IPS DF 6.9 (cell line): ENCODE measurements at places on chromosomes 12 and 14.

- no peak overlapping the region for H3K4me3 ChIP-seq
- no peaks in the 10 kb centered on the region for H3K27me3 ChIP-seq
- DNase-seq = no peak
- H3K4me1 ChIP-seq = no peaks in the 10 kb centered on the region
Observed at GRCh38 chr12:125503128-125503527, 437.9 kb downstream of the AACS start.

- no peaks in the 10 kb centered on the region for H3K27me3 ChIP-seq
- no peaks in the 10 kb centered on the region; the same call in 1 of the 2 replicates for H3K4me1 ChIP-seq
- H3K27ac ChIP-seq = no peak overlapping the region
- H3K36me3 ChIP-seq = no peaks in the 10 kb centered on the region
- DNase-seq = no peak
Observed at GRCh38 chr12:26769611-26770010, 63.4 kb downstream of the ITPR2 start.

- H3K27ac ChIP-seq = no peak overlapping the region
- peaks cover 32% of the 10 kb centered on the region for H3K36me3 ChIP-seq
- no peak overlapping the region for H3K4me3 ChIP-seq
- no peak for DNase-seq
Observed at GRCh38 chr14:100294963-100295330, 11.3 kb downstream of the SLC25A29 start.

DNA sequence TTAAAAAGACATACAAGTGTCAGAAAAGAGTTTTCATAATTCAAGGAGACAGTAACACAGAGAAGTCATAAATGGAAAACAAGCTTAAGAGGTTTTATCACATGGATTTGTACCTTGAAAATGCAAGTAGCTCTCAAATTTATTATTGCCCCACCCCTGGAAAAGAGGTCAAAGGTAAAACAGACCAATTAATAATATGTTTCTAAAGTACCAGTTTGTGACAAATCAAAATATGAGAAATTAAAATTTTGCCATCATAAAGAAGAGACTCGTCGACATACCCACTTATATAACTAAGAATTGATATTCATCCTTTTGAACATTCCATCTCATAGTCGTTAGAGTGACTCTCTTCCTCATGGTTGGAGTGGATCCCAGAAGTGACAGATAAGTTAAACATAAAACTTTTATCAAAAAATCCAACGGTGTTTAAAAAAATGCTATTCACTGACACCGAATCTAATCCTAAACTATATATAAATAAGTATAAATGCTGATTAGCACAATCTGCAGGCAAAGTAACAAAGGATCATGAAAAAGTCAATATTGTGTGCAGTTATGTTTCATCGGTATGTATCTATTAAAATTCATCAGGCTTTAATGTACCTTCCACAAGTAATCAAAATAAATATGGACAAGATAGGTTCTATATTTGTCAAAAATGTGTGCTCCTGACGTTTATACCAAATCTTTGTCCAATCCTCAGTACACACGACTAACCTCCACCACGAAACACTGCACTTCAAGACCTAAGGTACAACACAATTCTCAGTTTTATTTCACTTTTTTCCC is 2.3 kb downstream of the CORO1C start:
- no peak for DNase-seq
- no peaks in the 10 kb centered on the region; the same call in 1 of the 2 replicates for H3K4me1 ChIP-seq
- no peak overlapping the region for H3K4me3 ChIP-seq
- H3K36me3 ChIP-seq = no peaks in the 10 kb centered on the region
- H3K27me3 ChIP-seq = no peaks in the 10 kb centered on the region
- H3K27ac ChIP-seq = no peak overlapping the region

- H3K4me1 ChIP-seq = no peaks in the 10 kb centered on the region; the same call in 1 of the 2 replicates
- H3K36me3 ChIP-seq = no peaks in the 10 kb centered on the region
- no peak overlapping the region for H3K4me3 ChIP-seq
- H3K27ac ChIP-seq = no peak overlapping the region
Observed at GRCh38 chr12:1884651-1885050, 33.8 kb downstream of the CACNA2D4 start.

DNA sequence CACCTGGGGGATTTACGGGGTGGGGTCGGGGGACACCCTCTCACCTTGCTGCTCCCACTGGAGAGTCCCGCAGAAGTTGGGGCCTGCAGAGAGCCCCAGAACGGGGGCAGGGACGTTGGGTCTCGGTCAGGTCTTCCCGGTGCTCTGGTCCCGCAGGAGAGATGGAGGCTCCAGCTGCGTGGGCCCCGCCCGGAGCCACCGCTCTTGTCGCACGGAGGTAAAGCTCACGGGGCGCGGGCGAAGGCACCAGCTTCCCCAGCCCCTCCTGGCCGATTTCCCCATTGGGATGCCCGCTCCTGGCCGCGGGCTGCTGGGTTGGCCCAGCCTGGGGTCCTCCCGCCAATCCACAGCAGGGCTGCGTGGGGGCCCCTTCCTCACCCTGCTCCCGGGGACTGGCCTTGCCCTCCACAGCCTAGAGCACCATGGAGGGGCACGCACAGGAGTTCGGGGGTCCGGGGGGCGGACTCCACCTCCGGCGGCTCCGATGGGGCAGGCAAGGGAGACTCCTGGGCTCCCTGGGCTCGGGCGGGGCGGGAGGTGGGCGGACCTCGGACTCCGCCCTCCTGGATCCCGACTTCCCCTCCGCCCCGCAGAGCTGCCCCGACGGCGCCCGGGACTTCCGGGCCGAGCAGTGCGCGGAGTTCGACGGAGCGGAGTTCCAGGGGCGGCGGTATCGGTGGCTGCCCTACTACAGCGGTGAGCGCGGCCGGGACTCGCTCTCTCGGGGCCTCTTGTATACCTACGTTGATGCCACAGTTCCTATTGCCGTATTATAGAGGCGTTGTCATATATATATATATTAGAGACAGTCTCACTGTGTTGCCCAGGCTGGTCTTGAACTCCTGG is 8.4 kb downstream of the PAPLN start:
- no peaks in the 10 kb centered on the region for H3K36me3 ChIP-seq
- H3K4me3 ChIP-seq = no peak overlapping the region
- no peak overlapping the region for H3K27ac ChIP-seq
- DNase-seq = no peak
- no peaks in the 10 kb centered on the region for H3K27me3 ChIP-seq

DNA sequence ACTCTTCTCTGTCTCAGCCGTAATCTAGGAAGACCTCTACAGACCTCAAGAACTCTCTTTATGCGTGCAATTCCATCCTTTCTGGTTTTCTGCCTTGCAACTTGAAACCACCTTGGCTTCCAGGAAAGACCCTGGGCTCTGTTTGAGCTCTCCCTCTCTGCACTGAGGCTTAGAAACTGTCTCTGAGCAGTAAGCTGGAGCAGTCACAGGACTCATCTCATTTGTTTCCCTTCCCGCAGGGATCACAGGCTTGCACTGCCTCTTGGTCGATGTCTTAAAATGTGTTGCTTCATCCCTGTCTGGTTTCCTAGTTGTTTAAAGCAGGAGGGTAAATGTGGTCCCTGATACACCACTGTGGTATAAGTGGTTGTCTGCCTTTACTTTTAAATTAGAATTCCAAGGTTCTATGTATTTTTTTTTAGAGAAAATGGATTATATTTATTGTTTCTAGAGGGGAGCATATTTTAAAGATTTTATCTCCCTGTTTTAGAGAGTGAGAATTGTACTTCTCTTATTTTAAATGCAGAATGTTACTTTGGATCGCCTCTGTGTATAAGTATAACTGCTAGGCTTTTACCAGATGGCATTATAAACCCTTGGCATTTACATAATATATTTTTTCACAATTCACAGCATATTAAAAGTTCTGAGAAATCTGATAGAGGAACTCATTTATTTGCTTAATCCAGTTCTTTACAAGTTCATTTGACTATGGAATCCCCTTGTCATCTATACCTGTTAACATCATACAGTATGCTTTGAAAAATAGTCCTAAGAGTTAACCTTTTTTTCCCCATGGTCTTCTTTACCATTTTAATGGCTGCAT is 26.4 kb downstream of the EID3 start:
- H3K27me3 ChIP-seq = no peaks in the 10 kb centered on the region
- DNase-seq = no peak
- H3K4me1 ChIP-seq = no peaks in the 10 kb centered on the region
- H3K36me3 ChIP-seq = peaks cover 9% of the 10 kb centered on the region; the same call in 1 of the 2 replicates

DNA sequence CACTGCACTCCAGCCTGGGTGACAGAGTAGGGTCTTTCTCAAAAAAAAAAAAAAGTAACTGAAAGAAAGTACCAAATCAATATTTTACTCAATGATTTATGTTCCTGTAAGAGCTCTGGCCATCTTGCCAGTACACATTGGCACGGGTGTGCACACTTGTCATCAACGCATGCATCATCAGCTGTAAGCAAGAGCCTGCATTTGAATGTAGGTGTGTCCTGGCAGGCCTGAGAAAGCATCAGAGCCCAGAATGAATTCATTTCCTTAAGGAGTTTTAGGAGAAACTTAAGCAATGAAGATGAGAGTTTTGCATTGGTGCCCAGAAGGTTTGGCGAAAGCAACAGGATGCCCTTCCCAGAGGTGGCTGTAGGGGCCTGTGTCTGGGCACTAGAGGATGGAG is 88.5 kb upstream of the FZD10 start:
- H3K36me3 ChIP-seq = no peaks in the 10 kb centered on the region; the same call in 1 of the 2 replicates
- DNase-seq = no peak
- H3K27ac ChIP-seq = no peak overlapping the region
- no peaks in the 10 kb centered on the region for H3K27me3 ChIP-seq

DNA sequence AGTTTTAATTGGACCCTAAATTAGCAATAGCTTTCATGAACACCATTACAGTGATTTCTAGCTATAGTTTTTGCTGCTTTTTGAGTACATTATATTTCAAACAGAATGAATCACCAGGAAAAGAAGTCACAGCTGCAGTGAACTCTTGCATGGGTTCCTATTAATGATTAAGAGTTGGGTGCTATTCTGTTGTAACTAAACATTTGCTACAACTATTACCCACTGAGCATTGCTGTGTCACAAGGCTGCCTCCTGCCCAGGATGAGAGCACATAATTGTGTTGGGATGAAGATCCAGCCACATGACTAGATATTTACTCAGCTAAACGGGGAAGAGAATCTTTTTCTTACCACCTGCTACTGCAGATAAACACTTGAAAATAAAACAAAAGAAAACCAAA is 152.7 kb downstream of the GXYLT1 start:
- no peak overlapping the region for H3K27ac ChIP-seq
- H3K27me3 ChIP-seq = no peaks in the 10 kb centered on the region
- DNase-seq = no peak
- H3K4me3 ChIP-seq = no peak overlapping the region
- H3K36me3 ChIP-seq = no peaks in the 10 kb centered on the region
- no peaks in the 10 kb centered on the region for H3K4me1 ChIP-seq

DNA sequence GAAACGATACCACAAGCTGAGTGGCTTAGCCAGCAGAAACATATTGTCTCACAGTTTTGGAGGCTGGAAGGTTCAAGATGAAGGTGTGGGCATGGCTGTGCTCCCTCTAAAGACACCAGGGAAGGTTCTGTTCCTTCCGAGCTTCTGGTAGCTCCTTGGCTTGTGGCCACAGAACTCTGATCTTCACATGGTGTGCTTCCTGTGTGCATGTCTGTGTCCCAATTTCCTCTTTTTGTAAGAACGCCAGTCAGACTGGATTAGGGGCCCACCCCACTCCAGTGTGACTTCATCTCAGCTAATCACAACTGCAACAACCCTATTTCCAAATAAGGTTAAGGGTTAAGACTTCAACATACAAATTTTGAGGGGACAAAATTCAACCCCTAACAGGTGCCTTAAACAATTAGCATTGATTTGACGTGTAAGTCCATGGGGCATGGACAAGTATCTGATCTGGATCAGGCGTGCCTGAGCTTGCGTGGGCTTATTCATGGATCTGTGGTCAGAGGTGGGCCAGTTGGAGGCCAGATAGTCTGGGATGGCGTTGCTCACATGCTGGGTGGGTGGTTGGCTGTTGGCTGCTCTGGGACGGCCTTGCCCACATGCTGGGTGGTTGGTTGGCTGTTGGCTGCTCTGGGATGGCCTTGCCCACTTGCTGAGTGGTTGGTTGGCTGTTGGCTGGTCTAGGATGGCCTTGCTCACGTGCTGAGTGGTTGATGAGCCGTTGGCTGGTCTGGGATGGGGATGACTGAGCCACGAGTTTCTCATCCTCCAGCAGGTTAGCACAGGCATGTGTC is 88.5 kb downstream of the LGMN start:
- no peaks in the 10 kb centered on the region; the same call in 1 of the 2 replicates for H3K4me1 ChIP-seq
- H3K4me3 ChIP-seq = no peak overlapping the region
- no peak for DNase-seq
- H3K27me3 ChIP-seq = no peaks in the 10 kb centered on the region

- no peak overlapping the region for H3K27ac ChIP-seq
- H3K4me1 ChIP-seq = no peaks in the 10 kb centered on the region
- no peaks in the 10 kb centered on the region for H3K27me3 ChIP-seq
- no peak for DNase-seq
Observed at GRCh38 chr14:35810963-35811362, 1.9 kb upstream of the RALGAPA1 start.

DNA sequence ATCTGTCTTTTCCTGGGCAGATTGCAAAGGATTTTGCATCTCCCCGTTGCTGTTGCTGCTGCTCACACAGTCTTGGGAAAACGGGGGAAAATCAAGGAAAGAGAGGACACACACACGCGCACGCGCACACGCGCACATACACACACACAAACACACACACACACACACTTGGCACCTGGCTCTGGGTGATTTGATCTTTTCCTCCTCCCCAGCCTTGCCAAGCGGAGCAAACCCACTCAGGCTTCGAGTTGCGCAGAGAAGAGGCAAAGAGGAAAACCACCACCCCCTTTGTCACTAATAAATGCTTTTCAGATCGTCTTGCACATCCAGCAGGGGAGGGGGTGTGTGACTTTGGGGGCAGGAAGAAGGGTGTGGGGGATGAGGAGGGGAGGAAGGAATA is 965 bp upstream of the NOS1 start:
- no peak for DNase-seq
- no peak overlapping the region for H3K4me3 ChIP-seq
- H3K27me3 ChIP-seq = peaks cover 32% of the 10 kb centered on the region
- no peaks in the 10 kb centered on the region for H3K4me1 ChIP-seq
- no peaks in the 10 kb centered on the region; the same call in 1 of the 2 replicates for H3K36me3 ChIP-seq

DNA sequence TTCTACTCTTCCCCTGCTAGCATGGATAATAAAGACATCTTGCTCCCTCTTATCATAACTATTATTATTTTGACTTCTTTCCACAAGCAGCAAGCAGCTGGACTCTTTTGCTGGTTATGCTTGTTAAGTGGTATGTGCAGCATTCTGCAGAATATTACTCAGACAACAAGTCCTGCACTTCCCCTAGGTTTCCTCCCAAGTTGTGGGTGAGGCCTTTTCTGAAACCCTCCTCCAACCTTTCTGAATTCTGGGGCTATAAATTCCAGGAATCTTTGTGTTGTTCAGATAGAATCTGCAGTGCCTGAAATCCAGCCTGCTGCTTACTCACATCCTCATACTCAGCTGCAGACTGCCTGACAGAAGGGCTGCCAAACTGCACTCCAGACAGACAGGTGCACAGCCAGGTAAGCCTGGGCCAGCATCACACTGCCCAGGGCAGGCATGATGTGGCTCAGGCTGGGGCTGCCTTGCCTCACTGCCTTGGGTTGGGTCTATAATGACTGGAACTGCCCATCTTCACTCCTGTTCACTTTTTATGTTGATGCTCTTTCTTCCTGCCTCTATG is 6.2 kb upstream of the DHRS2 start:
- H3K4me1 ChIP-seq = no peaks in the 10 kb centered on the region
- no peak overlapping the region for H3K27ac ChIP-seq
- no peak for DNase-seq
- H3K36me3 ChIP-seq = no peaks in the 10 kb centered on the region

GRCh38 chr14:54738009-54738408 is 164.6 kb downstream of the GCH1 start:
- H3K4me1 ChIP-seq = no peaks in the 10 kb centered on the region
- H3K27ac ChIP-seq = no peak overlapping the region
- no peak overlapping the region for H3K4me3 ChIP-seq
- no peak for DNase-seq
- no peaks in the 10 kb centered on the region for H3K27me3 ChIP-seq
